ENCODE measurements at places on chromosomes 7 and 10.

- H3K4me3 ChIP-seq = no peak overlapping the region
- H3K27ac ChIP-seq = no peak overlapping the region
- no peaks in the 10 kb centered on the region for H3K36me3 ChIP-seq
- peak; percentile 1 for DNase-seq
- H3K27me3 ChIP-seq = peaks cover 4% of the 10 kb centered on the region
Measured at GRCh38 chr10:21078410-21079329, 181.6 kb upstream of the NEBL start.

- H3K4me3 ChIP-seq = no peak overlapping the region
- peaks cover 14% of the 10 kb centered on the region for H3K36me3 ChIP-seq
- DNase-seq = no peak
- H3K27me3 ChIP-seq = peaks cover 8% of the 10 kb centered on the region
- H3K4me1 ChIP-seq = peaks cover 11% of the 10 kb centered on the region
- no peak overlapping the region for H3K27ac ChIP-seq
Measured at GRCh38 chr10:133439517-133440461, 14.0 kb upstream of the SCART1 start.

- no peaks in the 10 kb centered on the region for H3K36me3 ChIP-seq
Measured at GRCh38 chr10:44397476-44398225, 12.8 kb upstream of the CXCL12 start.

DNA sequence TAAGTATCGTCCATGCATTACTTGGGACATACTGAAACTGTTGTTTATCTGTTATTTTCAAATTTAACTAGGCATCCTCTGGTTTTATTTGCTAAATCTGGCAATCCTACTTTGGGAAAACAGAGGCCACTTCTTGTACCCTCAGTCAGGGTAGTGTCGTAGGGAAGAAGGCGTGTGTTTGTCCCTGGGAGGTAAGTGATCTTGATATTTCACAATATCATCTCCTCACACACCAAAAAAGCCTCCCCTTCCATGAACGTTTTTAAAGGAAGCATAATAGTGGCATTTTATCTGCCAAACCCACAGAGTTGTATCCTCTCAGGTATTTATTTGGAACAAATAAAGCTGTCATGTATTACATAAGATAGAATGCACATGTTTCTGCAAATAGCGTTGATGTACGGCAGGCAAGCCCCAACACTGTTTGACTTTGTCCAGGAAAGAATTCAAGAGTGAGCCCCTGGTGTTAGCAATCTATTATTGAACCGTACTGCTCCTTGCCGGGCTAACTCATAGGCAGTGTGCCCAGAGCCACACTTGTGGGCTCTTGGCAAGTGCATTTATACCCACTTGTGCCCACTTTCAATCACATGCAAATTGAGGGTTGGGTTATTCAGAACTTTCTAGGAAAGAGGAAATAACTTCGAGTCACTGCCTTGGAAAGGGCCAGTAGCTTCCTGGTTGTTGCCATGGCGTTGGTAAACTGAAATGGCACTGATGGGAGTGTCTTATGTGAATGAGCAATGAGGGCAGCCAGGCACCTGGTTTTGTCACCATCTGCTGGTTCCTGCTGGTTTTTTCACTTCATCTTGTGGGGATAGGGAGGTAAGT, 266.0 kb downstream of the USP6NL start:
- H3K27ac ChIP-seq = no peak overlapping the region
- peaks cover 5% of the 10 kb centered on the region for H3K27me3 ChIP-seq
- H3K36me3 ChIP-seq = peaks cover 5% of the 10 kb centered on the region
- H3K4me1 ChIP-seq = peaks cover 15% of the 10 kb centered on the region

GRCh38 chr7:27510541-27510940, 152.1 kb downstream of the HIBADH start:
- H3K27me3 ChIP-seq = peaks cover 6% of the 10 kb centered on the region
- peaks cover 4% of the 10 kb centered on the region for H3K36me3 ChIP-seq
- DNase-seq = no peak
- no peak overlapping the region for H3K4me3 ChIP-seq
- no peak overlapping the region for H3K27ac ChIP-seq

GRCh38 chr7:41994036-41994745, 242.8 kb downstream of the GLI3 start:
- no peak for DNase-seq
- H3K4me1 ChIP-seq = no peaks in the 10 kb centered on the region
- no peak overlapping the region for H3K27ac ChIP-seq
- no peak overlapping the region for H3K4me3 ChIP-seq
- peaks cover 4% of the 10 kb centered on the region for H3K27me3 ChIP-seq

DNA sequence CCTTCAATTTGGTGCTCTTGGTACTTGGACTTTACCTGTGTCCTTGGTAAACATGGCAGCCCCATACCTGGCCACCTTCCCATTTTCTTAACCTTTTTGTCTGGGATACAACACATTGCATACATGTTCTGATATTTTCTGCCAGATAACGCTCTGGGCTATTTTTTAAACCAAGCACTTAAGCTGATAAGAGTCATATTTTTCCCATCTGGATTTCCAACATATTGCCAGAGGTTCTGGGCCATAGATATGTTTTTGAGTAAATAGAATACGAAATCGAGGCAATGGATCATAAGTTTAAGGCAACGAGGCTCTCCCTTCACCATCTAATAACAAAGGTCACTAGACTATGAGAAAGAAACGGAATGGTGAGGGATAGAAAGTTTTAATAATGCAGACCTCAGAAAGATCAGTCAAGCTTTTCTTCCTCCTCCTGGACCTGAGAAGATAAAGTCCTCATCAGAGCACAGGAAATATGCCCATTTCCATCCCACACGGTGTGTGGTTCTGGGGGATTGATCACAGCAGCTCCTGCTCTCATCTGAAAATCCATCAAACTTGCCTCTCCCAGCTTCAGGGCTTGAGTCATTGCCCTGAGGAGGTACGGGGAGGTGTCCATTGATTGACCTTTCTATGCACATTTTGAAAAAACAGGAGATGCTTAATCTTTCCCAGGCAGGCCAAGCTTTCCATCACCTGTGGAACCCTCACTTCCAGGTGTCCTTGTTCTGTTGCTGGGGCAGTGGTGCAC, 257.2 kb downstream of the GFRA1 start:
- no peaks in the 10 kb centered on the region for H3K27me3 ChIP-seq
- H3K4me1 ChIP-seq = no peaks in the 10 kb centered on the region
- no peak overlapping the region for H3K4me3 ChIP-seq
- no peak for DNase-seq
- H3K27ac ChIP-seq = no peak overlapping the region

DNA sequence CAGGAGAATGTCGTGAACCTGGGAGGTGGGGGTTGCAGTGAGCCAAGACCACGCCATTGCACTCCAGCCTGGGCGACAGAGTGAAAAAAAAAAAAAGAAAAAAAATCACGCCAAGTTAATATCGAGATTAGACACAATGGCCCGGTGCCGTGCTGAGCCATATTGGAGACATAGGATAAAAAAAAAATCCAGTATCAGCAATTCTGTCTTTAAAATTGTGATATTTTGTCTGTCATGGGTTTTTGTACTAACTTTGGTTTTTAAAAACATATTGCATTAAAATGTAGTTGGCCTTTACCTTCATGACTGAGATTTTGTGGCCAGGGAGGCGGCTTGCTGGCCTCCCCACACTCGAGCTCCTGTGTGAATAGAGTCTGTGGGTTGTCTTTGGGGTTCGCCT, 62.8 kb upstream of the PITRM1 start:
- H3K27ac ChIP-seq = no peak overlapping the region
- peaks cover 11% of the 10 kb centered on the region for H3K4me1 ChIP-seq
- no peaks in the 10 kb centered on the region for H3K36me3 ChIP-seq
- H3K27me3 ChIP-seq = peaks cover 40% of the 10 kb centered on the region
- DNase-seq = no peak
- no peak overlapping the region for H3K4me3 ChIP-seq
